NB4 (cell line): ENCODE measurements at places on chromosomes 1 and 21.

DNA sequence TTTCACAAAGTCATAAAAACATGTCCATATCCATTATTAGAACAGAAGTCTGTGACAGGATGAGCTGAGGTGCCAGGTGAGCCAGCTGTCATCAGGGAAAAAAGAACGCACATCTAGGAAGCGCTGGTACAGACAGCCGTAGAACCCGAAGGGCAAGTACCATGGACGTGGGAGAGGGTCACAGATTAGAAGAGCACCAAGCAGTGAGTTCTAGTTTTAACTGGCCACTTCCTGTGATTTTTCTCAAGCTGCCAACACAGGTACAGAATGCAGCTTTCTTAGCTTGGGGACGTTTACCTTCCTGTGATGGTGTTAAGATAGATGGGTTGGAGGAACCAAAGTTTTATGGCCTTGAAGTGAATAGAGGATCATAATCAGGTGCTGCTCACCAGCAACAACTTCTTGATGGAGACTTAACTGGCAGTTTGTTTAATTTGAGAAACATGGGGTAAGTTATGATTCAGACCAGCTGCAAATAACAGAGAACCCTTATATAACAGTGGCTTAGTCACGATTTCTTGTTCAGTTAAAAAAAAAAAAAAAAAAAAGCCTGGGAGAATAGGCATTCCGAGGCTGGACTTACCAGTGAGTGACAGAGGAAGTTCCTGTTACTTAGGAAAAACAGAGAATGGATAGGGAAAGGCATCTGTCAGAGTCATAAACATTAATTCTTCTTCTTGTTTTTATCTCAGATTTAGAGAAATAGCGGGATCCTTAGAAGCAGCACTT lies 30.9 kb downstream of the AGT start:
- no peak for DNase-seq

DNA sequence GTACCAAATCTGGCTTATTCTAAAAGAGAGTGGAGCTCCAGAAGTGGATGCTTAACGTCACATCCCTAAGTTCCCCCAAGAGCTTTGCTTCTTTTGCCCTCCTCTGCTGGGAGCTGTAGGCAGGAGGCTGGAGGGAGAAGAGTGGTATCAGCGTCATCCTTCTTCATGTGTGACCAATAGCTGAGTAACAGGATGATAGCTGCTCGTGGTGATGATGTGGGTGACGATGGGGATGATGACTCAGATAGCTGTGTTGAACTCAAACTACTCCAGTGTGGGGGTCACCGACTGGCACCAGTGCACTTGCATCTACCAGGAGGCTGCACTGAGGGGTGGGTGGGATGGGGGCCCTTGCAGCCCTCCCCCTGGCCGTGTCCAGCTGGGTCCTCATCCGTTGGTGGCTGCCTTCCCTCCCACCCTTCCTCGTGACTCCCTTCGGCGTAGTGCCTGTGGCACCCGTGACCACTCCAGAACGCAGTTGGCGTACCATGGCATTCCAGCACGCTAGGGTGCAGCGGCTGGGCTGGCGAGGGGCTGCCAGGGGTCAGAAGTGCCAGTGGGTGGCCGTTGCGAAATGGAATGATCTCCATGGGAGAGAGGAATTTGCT lies 1.1 kb downstream of the IGFN1 start:
- peak; percentile 48 for DNase-seq

GRCh38 chr1:49626472-49626871 lies 397.3 kb downstream of the AGBL4 start:
- DNase-seq, result no peak

GRCh38 chr1:26372039-26372438 lies 511 bp downstream of the ZNF683 start:
- DNase-seq, result peak; percentile 31

DNA sequence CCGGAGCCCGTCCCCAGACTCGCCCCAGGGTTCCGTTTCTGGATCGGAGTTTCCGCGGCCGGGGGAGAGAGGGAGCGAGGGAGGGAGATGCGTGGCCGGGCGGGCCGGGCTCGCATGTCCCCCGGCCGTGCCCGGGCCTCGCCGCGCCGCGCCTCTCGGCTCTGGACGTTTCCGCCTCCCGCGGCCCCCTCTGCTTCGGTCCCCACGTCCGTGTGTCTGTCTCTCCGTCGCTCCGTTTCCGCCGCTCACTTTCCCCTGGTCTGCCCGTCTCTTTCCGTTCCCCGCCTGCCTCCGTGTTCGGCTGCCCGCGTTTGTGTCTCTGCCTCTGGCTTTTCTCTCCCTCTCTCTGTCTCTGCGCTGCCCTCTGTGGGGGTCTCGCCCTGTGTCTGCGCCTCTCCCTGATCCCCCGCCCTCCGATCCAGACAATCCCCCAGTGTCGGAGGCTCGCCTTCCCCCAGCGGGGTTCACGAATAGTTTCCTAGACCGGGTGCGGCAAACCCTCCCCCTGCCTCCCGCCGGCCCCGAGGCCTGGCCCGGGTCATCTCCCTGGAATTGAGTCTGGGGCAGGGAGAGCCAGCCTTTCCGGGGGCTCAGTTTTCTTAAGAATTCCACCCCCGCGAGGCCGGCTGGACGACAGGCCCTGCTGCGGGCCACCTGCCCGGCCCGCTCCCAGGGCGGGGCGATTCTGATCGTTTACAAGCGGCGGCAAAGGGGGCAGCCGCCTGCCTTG lies 735 bp downstream of the NBL1 start:
- peak; percentile 57 for DNase-seq
